ENCODE measurements at places on chromosomes 4 and X. TPM values are rescaled to one million over a fixed set of nuclear protein-coding genes. Genes with fewer than 3 reads are reported as not detected.

DNA sequence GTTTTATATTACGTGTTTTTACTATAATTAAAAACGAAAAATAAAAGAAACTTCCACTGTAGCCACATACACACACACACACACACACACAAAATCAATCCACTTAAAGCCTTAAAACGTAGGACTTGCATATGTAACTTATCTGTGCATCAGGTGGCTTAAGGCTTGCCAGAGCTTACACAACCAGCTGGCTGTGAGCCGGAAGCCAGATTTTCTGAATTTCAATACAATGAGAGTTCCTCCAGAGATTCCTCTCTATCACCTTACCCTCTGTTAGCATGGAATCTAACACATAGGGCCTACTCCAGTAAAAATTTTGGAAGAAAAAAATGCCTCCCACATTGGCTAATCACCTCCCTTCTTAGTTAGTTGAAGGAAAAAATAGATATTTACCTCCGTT lies 27.9 kb upstream of the SLITRK4 start:
- DNase-seq, result no peak

GRCh38 chrX:13864264-13864663 lies 47.4 kb upstream of the GPM6B start:
- no peak for DNase-seq

- peak; percentile 11 for DNase-seq
Measured at GRCh38 chr4:75189711-75190335, 256.9 kb downstream of the PARM1 start.

DNA sequence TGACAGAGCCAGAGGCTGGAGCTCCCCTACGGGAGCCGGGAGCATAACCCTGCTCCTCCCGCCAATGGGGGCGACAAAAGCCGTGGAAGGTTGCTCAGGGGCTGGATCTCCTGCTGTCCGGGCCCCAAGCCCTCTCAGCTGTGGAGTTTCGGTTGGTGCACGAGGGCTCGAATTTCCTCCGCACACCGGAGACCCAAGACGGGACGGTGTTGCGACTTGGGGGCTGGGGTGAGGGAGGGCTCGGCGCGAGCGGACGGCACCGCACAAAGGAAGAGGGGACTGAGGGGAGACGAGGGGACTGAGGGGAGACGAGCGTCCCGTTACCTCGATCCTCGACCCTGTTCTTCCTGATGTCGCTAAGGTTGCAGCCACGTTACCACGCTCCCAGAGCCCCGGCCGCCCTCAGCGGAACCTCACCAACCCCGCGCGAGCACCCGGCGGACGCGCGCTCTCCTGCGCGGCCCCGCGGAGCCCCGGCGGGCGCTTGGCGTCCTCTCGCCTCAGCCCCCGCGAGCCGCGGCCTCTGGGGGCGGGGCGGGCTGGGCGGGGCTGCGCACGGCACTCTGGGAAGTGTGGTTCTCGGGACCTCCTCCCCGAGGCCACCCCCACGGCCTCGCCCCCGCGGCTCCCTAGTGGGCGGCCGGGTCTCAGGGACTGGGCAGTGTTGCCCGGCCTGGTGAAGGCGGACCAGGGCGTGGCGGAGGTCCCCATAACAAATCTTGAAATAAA lies at the start of gene KLHL8:
TSS of gene KLHL8 (minus strand) at position 525 of the 729 bp plus-strand sequence. CDS start 25,079 bp downstream, outside the sequence.
- DNase-seq, result peak; percentile 85

- DNase-seq, result no peak
Measured at GRCh38 chrX:153491351-153491914, 3.3 kb upstream of the BGN start.

GRCh38 chr4:76729460-76729859 lies 168.5 kb downstream of the SOWAHB start:
- DNase-seq, result no peak

GRCh38 chr4:10162341-10163000 lies 45.9 kb upstream of the WDR1 start:
- DNase-seq, result no peak

GRCh38 chrX:47502316-47503125 lies 19.5 kb upstream of the ZNF41 start:
- no peak for DNase-seq

GRCh38 chr4:11565899-11566298 lies 137.2 kb upstream of the HS3ST1 start:
- no peak for DNase-seq

GRCh38 chr4:26992657-26993361 lies 132.2 kb downstream of the STIM2 start:
- DNase-seq, result peak; percentile 57

GRCh38 chr4:23733476-23733875 lies 156.4 kb downstream of the PPARGC1A start:
- DNase-seq, result no peak

- DNase-seq, result no peak
Measured at GRCh38 chr4:40800064-40800463, 50.3 kb downstream of the NSUN7 start.

GRCh38 chrX:101749436-101749835 lies 89.8 kb upstream of the ARMCX2 start:
- no peak for DNase-seq

GRCh38 chrX:50705042-50705441 lies 109.0 kb downstream of the SHROOM4 start:
- DNase-seq, result no peak

DNA sequence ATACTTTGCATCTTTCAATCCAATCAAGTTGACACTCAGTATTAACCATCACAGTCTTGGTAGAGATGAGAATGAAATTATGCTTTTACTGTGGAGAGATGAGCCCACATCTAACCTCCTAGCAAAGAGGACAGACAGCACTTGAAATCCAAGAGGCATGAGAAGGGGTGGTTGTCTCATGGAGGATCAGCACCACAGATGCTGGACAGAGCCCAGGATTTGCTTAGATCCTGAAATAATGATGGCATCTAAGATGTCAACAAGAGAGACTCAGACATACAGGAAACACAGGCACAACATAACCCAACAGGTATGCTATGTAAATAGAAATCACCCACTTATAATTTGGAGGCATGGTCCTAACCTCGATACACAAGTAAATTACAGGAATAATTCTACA lies 74.3 kb upstream of the VCX2 start:
- DNase-seq, result no peak

DNA sequence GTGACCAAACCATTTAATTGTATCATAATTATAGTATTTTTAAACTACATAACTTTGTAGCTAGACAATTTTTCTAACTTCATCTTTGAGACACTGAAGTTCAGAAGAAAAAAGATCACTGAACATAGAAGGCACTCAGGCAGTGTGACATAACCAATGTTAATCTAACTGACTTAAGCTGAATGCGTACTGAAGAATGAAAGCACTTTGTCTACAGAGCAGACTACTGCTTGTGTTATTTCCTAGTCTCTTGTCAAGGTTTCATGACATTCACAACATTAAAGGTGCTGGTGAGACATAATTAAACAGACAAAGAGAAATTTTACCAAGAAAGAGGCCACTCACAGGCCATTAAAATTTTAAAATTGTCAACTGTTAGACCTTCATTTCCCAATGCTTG lies 13.5 kb downstream of the AMMECR1 start:
- no peak for DNase-seq

- DNase-seq, result no peak
Measured at GRCh38 chr4:109278594-109279031, 23.8 kb downstream of the COL25A1 start.

DNA sequence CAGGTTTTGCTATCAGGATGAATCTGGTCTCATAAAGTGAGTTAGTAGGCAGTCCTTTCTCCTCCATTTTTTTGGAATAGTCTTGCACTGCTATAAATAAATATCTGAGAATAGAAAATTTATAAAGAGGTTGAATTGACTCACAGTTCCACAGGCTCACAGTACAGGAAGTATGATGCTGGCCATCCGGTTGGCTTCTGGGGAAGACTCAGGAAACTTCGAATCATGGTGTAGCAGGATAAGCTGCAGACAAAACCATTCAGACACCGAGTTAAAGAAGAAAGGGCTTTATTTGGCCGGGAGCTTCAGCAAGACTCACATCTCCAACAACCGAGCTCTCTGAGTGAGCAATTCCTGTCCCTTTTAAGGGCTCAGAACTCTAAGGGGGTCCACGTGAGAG lies 348.2 kb downstream of the KCTD8 start:
- no peak for DNase-seq

DNA sequence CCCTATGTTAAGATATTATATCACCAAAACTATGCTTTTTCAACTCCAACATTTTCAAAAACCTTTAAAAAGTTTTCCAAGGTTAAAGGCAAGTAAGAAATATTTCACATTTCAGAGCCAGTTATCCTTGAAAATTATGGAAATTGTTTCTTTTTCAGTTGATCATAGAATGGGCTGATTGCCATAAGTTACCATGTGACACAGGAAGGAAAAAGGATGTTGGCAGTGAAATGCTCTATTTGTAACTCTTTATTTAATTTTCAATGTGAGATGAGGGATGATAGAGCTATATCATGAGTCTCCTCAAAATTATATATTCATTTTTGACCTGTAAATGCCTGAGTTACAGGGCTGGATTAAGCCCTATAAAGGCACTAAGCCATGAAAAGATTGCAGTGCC lies 93.0 kb upstream of the PLS3 start:
- DNase-seq, result no peak

DNA sequence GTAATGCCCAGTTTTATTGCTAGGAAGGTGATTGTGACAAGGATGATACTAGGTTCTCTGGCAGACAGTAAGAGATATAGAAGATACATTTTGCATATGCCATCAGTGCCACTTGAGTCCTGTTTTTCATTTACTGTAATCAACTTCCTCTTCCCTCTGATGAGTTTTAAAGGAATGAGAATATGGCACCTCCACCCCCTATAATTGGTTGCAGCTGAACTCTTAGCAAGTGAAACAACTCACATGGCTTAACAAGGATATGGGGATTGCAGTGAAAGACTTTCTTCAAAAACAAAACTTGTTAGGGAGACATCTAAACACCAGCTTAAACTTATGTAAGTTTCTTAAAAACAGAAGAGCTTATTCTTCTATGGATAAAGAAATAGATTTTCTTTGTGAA lies 90.0 kb downstream of the AREG start:
- no peak for DNase-seq

GRCh38 chr4:105460306-105460705 lies 13.6 kb downstream of the PPA2 start:
- DNase-seq, result no peak

GRCh38 chr4:179071131-179071530 lies 1628.9 kb upstream of the AGA start:
- DNase-seq, result no peak

GRCh38 chr4:37687194-37687562 lies 1.0 kb upstream of the RELL1 start:
- no peak for DNase-seq

- DNase-seq, result no peak
Measured at GRCh38 chr4:96193061-96193460, 353.2 kb downstream of the PDHA2 start.

- DNase-seq, result no peak
Measured at GRCh38 chr4:147678106-147678505, 5.9 kb downstream of the PRMT9 start.

- DNase-seq, result no peak
Measured at GRCh38 chr4:117771647-117772337, 262.5 kb upstream of the NDST3 start.

DNA sequence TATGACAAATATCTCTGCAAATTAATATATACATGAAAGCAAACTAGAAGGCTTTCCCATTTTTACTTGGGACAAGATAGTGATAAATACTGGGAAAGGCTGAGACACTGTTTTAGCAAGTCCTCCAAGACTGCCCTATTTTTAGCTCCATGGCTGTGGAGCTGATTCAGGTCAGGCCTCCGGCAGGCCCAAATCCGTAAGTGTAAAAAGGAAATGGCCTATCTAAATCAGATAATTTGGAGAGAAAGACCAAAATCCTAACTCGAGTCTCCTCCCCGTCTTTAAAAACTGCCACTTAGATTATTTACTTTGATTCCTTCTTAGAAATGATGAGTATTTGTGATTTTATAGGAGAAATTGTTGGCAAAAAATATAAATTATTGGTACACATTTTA lies 2.9 kb downstream of the OTUD4 start:
- no peak for DNase-seq

- DNase-seq, result no peak
Measured at GRCh38 chr4:16627999-16628398, 270.4 kb downstream of the LDB2 start.

DNA sequence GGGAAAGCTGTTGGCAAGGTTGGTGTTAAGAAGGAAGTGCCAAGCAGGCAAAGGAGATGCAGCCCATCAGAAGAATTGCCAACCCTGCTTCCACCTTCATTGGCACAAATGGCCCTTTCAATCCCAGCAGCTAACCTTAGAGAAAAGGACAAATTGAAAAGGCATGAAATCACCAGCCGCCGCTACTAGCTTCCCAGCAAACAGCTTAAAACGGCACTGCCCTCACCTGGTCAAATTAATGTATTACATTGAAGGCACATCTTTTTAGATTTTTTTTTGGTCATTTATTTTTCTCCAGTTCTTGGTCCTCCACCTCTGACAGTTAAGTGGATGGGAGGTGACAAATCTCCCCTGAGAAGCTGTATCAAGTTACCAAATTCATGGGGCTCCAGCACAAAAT lies 51.0 kb upstream of the NHSL2 start:
- DNase-seq, result no peak

GRCh38 chrX:12973561-12974304 lies 1.2 kb upstream of the TMSB4X start:
- no peak for DNase-seq

- no peak for DNase-seq
Measured at GRCh38 chr4:111204797-111205196, 581.9 kb upstream of the PITX2 start.

- no peak for DNase-seq
Measured at GRCh38 chr4:1632109-1633104, 51.7 kb downstream of the FAM53A start.

GRCh38 chr4:11650801-11651596 lies 222.3 kb upstream of the HS3ST1 start:
- peak; percentile 29 for DNase-seq

- DNase-seq, result peak; percentile 50
Measured at GRCh38 chr4:148445071-148445859, 3.1 kb upstream of the NR3C2 start.

- DNase-seq, result no peak
Measured at GRCh38 chr4:47643845-47644244, 158.8 kb downstream of the ATP10D start.

GRCh38 chr4:166274136-166274761 lies 401.2 kb downstream of the TLL1 start:
- no peak for DNase-seq

GRCh38 chr4:42488114-42488513 lies 90.8 kb downstream of the SHISA3 start:
- DNase-seq, result no peak

The TRIM75 gene
- total RNA-seq, result not detected

The PSAPL1 gene
- not detected for total RNA-seq

The SMARCA1 gene
- 78.0 TPM for total RNA-seq

The SPANXC gene
- total RNA-seq, result not detected

The CENPVL1 gene
- 1.7 TPM for total RNA-seq

The NAA11 gene
- total RNA-seq, result not detected

The COX18 gene
- 40.4 TPM for total RNA-seq

The EVC2 gene
- total RNA-seq, result 2.5 TPM

The MAGED1 gene
- total RNA-seq, result 82.7 TPM

The POU3F4 gene
- 12.6 TPM for total RNA-seq

The MTHFD2L gene
- 48.0 TPM for total RNA-seq

The OCIAD1 gene
- 144 TPM for total RNA-seq

The FAM9B gene
- total RNA-seq, result not detected

The CYP2U1 gene
- total RNA-seq, result 14.2 TPM

The DMRTC1 gene
- total RNA-seq, result not detected

The MAGEA8 gene
- not detected for total RNA-seq

The CFAP47 gene
- total RNA-seq, result 2.2 TPM

All from occipital lobe (tissue), 3 donors.